Urinary bladder (tissue), 4 donors: ENCODE measurements at places on chromosomes 12 and 14. TPM values are rescaled to one million over a fixed set of nuclear protein-coding genes. Genes with fewer than 3 reads are reported as not detected.
A peak's percentile ranks its signal among the peaks of the same experiment; 100 is the strongest.

Gene POTEM
- not detected for polyA plus RNA-seq

DNA sequence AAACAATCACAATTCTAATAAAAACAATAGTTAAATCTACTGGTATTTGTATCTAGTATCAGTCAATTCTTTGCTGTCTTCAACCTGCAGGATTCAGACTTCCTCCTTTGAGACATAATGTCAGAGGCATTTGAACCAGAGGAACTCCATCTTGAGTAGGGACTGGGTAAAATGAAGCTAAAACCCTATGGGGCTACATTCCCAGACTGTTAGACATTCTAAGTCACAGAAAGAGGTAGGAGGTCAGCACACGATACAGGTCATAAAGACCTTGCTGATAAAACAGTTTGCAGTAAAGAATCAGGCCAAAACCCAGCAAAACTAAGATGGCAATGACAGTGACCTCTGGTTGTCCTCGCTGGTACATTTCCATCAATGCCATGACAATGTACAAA is 48.2 kb upstream of the MAP3K9 start:
- DNase-seq, result no peak

GRCh38 chr12:85076688-85077430 is 40.7 kb downstream of the LRRIQ1 start:
- DNase-seq, result peak; percentile 48

DNA sequence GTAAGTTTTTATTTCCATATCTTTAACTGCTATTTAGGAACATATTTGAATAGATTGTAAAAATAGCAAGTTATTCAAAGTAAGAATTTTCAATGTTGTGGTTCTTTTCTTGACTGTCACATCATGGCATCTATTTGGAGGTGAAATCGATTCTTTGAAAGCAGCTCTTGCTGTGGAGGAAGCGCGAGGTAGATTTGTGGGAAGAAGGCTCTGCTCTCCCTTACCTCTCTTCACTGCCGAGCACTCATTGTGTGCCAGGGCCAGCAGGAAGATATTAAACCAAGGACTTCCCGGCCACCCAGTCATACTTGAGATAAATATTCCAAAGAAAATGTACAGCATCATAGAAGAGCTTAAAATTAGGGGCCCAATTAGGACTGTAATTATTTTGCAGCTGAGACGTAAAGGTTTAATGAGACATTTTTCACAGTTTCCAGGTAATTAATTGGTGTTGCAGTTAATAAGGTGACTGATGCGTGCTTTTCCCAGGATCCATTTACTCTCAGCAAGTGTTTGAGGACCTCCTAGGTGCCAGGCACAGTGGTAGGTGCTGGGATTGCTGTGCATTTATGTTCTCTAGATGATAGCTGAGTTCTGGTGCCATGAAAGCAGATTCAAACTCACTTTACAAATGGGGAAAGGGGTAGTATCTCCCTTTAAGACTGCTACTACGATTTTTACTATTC is 89.2 kb upstream of the DYNC1H1 start:
- DNase-seq, result no peak

DNA sequence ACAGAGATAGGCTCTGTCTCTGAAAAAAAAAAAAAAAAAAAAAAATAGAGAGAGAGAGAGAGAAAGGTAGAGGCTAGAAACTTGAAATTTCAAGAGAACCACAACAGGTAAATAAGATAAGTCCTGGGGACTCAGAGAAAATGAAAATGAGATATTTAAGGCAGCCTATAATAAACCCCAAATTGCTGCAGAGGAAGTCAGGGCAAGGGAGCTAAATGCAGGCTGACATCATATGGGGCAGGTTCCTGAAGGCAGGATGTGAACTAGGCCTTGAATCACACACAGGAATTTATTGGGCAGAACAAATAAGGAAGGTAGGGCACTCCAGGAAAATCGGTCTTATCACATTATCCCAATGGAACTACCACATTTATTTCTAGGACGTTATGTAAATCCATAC is 54.9 kb upstream of the NUDT4 start:
- DNase-seq, result no peak
